ENCODE measurements at places on chromosomes 4 and X. TPM values are rescaled to one million over a fixed set of nuclear protein-coding genes. Genes with fewer than 3 reads are reported as not detected.

The ADAM29 gene
- total RNA-seq, result not detected

The MAGEA1 gene
- total RNA-seq, result 0.15 TPM

The SNCA gene
- 0.14 TPM for total RNA-seq

The TMPRSS11D gene
- total RNA-seq, result not detected

The TCP11X2 gene
- total RNA-seq, result not detected

The VEGFC gene
- total RNA-seq, result 14.7 TPM

The FAM149A gene
- 1.7 TPM for total RNA-seq

The CNGA1 gene
- total RNA-seq, result 0.08 TPM
